ENCODE measurements at places on chromosomes 2 and 18. TPM values are rescaled to one million over a fixed set of nuclear protein-coding genes. Genes with fewer than 3 reads are reported as not detected.

The DES gene
- total RNA-seq = 0.69 TPM

The KLHL29 gene
- total RNA-seq = 7.7 TPM

The LONRF2 gene
- 12.9 TPM for total RNA-seq

The HOXD11 gene
- total RNA-seq = 0.49 TPM

The CABYR gene
- total RNA-seq = 29.4 TPM

The TUBA4B gene
- total RNA-seq = not detected

The ALPG gene
- total RNA-seq = 65.3 TPM

- DNase-seq = no peak
Observed at GRCh38 chr18:34196256-34196655, 28.5 kb downstream of the NOL4 start.

DNA sequence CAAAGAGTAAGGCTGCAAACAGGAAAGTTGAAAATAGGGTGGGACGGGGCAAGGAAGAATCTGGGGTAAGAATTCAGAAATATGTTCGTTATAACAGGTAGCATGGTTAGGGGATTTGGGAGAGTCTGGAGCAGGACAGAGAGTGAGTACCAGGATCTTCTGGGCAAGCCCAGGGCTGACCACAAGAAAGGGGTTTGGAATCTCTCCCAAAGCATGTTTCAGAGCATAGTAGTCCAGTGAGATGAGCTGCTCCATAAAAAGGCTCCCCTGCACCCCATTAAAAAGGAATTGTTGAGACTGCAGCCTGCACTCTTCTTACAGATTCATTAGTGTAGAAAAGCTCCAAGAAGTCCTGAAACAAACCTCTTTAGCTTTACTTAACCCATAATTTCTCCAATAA lies 291.1 kb downstream of the MTX2 start:
- no peak for DNase-seq

GRCh38 chr2:150167711-150168110 lies 319.8 kb downstream of the RND3 start:
- no peak for DNase-seq

DNA sequence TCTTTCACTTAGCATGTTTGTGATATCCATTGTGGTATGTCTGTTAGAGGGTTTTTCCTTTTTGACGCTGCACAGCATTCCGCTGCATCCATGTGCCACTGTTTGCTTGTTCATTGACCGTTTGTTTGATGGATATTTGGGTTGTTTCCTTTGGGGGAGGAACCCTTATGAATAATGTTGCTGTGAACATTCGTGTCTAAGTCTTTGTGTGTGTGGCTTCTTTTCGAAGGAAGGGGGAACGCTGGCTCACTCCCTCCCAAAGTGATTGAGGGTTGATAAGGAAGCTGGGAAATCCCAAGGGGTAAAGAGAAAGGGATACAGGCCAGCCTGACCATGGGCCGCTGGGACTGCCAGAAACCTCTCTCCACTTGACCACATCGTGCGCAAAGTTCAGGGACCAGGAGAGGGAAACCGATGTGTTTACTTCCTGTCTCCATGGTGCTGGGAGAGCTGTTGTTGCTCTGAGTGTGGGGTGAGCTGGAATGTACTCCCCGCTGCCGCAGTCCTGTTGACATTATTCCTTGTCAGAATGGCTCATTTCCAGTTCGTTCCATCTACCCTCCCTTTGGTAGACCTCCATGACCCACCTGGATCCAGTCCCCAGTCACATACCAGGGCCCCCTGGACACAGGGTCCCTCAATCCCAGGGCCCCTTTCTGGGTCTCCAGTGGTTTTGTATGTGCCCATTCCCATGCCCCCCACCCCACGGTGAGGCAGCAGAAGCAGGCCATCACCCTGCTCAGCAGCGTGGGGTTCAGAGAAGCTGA lies 39.6 kb downstream of the HS1BP3 start:
- DNase-seq = no peak

DNA sequence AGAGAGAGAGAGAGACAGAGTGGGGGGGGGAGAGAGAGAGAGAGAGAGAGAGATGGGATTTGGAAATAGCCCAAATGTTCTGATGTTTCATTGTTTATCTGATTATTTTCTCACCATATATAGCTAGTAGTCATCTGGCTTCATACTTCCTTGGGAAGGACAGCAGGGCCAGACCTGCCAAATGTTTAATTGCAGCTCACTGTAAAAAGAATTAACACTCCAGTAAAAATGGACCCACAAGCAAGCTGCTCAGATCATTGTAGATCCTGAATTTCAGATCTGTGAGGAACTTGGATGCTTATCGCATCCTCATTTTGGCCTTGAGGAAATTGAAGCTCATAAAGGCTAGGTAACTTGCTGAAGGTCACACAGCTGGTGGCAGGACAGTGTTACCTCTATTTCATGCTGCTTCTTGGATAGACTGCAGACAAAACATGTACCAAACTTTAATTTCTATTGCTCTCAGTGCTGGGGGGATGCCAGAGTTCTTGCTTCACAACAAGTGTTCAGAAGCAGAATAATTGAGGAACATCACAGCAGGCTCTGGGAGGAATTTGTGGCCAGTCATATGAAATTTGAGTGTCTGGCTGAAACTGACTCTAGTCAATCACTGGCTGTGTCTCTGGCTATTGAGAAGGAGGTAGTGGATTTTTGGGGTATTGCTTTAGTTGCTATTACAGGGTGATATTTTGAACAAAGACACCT lies 223.5 kb downstream of the PIK3C3 start:
- DNase-seq = no peak

- no peak for DNase-seq
Observed at GRCh38 chr18:35174093-35174731, 66.6 kb upstream of the ZNF397 start.

GRCh38 chr18:59996370-59996966 lies 96.7 kb downstream of the PMAIP1 start:
- DNase-seq = peak; percentile 41

GRCh38 chr2:152094014-152094413 lies 4.8 kb downstream of the CACNB4 start:
- DNase-seq = no peak

GRCh38 chr2:12501469-12502158 lies 215.1 kb upstream of the TRIB2 start:
- DNase-seq = no peak

GRCh38 chr2:218896501-218897393 lies 16.1 kb downstream of the WNT10A start:
- no peak for DNase-seq

- no peak for DNase-seq
Observed at GRCh38 chr18:41613003-41613609, 341.9 kb upstream of the PIK3C3 start.

DNA sequence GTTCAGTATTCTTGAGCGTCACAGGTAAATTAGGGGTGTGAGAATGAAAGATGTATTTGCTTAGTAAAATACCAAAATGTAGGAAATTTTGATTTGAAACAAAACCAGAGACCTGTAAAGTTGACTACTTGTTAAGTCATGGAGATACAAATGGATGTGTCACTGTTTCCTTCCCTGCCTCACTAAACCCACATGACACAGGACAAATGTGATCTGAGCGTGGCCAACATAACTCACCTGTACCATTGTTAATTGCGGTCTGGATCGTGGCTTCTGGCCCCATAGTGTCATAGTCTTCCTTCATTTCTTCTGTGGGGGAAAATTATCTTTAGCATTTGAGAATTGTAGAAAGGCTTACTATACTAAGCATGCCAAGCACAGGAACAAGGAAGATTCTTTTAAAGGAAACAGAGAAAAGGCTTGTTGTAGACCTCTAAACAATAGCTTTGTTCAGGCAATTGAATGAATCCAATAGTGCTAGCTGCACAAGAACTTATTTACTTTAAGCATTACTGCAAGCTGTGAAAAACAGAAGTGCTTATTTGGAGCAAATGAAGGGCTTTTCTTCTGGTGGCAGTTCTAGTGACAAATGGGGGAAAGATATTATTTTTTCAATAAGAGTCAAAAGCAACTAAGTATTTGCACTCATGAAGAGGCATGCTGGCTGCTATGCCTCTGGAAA lies 95.2 kb downstream of the ZEB2 start:
- no peak for DNase-seq

All from Panc1 (cell line).